ENCODE measurements at places on chromosomes 5 and 9.

DNA sequence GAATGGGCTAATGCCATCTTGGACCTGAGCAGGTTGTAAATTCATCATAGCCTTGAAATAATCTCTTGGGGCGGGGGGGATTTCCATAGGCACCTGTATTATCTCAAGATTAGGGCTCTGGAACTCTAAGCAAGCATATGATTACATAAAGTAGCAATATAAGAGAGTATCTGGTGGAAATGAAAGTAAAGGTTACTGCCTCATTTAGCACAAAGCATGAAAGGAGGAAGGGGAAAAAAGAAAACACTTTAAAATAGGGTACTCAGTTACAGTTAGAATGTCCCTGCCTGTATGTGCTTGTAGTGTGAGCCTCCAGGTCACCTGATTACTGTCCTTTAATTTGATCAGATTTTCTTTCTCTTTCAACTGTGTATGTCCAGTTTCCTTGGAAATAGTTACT is 1079.7 kb upstream of the CDH18 start:
- no peak for DNase-seq

GRCh38 chr9:75087289-75087823 is 599 bp downstream of the NMRK1 start:
- DNase-seq: peak; percentile 65

GRCh38 chr5:150653762-150654556 is 7.1 kb upstream of the MYOZ3 start:
- DNase-seq: no peak

DNA sequence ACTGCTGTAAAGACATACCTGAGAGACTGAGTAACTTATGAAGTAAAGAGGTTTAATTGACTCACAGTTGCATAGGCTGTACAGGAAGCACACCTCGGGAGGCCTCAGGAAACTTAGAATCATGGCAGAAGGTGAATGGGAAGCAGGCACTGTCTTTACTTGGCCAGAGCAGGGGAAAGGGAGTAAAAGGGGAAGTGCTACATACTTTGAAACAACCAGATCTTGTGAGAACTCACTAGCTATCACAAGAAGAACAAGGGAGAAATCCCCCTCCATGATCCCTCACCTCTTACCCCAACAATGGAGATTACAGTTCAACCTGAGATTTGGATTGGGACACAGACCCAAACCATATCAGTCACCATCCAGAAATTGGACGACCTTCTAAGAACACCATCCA is 1285.8 kb upstream of the CDH9 start:
- DNase-seq: no peak

DNA sequence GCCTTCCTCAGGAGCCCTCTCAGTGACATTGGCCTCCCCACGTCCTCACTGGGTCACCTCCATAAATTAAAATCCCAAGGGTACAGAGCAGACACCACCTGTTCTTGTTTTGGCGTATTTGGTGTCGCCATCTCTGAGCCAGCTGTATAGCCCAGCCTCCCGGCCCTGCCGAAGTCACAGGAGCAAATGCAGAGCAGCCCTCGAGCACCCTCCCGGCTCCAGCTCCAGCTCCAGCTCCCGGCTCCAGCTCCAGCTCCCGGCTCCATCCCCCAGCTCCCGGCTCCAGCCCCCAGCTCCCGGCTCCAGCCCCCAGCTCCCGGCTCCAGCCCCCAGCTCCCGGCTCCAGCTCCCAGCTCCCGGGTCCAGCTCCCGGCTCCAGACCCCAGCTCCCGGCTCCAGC is 74.3 kb downstream of the ZNF354C start:
- no peak for DNase-seq

- DNase-seq: no peak
Observed at GRCh38 chr5:150612905-150613670, 27.4 kb upstream of the SYNPO start.

DNA sequence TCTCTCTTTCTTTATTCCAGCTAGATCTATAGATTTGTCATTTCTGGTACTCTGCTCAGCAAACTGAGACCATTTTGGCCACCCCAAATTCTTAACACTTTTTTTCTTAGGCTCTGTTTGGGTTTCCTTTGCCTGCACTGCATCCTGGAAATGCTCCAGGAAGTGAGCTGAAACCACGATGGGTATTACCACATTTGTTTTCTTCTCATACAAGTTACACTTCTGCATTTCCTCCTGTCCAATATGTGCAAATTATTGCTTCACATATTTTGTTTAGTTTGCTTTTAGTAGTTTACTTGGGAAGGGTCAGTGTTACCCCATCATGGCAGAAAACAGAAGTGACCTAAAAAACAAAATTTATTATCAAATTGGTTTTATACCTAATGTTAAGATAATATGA is 498.6 kb upstream of the GRIN3A start:
- no peak for DNase-seq

DNA sequence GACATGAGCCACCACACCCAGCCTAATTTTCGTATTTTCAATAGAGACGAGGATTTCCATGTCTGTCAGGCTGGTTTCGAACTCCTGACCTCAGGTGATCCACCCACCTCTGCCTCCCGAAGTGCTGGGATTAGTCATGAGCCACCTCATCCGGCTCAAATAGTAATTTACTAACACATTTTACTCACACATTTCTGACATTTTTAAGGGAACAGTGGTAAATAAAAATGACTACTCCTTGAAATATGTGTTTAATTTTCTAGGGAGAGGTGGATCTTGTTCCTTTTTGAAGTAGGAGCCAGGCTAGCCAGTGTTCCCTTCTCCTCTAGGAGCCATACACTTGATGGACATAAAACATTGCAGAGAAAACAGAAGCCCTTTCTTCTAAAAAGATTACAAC is 55.2 kb upstream of the ERBIN start:
- DNase-seq: peak; percentile 94

- peak; percentile 92 for DNase-seq
Observed at GRCh38 chr5:116035123-116035522, 2.9 kb downstream of the ARL14EPL start.

GRCh38 chr5:34523387-34523726 is 132.8 kb upstream of the RAI14 start:
- no peak for DNase-seq

- peak; percentile 92 for DNase-seq
Observed at GRCh38 chr5:169716287-169716686, 79.2 kb downstream of the DOCK2 start.

- peak; percentile 71 for DNase-seq
Observed at GRCh38 chr5:163580516-163580915, 75.1 kb downstream of the MAT2B start.

- DNase-seq: peak; percentile 44
Observed at GRCh38 chr5:67693956-67694809, 497.6 kb upstream of the CD180 start.

DNA sequence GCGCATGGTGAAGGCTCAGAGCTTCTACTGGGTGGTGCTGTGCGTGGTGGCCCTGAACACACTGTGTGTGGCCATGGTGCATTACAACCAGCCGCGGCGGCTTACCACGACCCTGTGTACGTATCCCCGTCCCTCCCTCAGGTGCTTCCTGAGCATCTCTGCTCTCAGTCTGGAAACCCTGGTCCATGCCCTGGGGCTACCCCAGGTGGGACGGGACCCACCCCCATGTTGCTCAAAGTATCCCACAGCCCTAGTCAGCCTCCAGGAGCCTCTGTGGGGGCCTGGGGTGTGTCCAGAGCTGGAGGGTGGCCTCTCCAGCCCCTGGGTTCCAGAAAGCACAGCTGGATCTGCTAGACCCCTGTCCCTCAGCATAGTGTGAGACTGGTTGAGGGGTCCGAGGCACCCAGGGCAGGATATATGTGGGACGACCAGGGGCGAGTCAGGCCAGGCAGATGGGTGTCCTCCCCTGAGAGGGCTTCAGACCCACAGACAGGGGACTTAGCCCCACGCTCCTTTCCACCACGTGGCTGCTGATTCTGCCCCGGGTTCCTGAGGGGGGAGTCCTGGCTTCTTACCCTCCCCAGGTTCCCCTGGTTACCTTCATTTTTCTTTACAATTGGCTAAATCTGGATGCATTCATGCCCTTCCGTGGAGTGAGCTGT is 94.0 kb downstream of the CACNA1B start:
- DNase-seq: no peak

DNA sequence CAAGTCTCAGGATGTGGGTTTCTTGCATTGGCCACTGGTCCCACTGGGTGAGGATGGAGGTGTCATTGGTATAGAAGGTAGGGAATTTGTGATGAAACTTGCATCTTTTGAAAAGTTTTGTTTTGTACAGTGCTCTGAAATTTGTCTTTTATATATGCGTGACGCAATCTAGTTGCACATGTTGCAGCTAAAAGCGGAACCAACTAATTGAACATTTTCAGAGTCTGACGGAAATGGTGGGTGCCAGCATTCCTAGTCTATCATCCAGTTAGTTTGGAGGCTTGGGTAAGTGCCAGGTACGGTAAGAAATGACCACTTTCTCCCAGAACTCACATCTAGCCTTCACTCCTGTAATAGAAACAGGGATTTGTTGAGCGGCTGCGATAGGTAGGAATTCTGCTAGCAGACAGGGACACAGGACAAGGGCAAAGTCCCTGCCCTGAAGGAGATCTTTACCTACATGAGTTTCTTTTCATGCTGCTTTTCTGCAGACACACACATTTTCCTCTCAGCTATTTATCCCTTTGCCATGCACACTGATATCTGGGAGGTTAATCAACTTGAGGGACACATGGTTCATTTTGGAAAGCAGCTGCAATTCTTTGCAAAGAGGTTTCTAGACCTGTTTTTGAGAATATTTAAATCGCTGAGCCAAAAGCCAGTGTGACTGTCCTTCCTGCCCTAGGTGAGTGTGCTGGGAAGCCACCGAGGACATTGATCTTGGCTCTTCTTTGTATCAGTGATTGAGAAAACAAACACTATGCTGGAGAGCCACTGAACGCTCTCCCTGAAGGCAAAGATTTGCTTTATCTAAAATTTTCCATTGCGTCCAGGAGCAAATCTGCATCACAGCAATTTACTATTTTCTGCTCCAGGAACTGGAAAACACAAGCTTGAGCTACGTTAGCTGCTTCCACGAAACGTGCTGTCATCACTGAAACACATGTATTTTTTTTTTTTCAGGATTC is 89.7 kb downstream of the DAP start:
- DNase-seq: no peak

GRCh38 chr5:171629628-171630349 is 155.8 kb upstream of the SMIM23 start:
- DNase-seq: no peak

- DNase-seq: peak; percentile 14
Observed at GRCh38 chr5:66824476-66824875, 228.3 kb downstream of the MAST4 start.

DNA sequence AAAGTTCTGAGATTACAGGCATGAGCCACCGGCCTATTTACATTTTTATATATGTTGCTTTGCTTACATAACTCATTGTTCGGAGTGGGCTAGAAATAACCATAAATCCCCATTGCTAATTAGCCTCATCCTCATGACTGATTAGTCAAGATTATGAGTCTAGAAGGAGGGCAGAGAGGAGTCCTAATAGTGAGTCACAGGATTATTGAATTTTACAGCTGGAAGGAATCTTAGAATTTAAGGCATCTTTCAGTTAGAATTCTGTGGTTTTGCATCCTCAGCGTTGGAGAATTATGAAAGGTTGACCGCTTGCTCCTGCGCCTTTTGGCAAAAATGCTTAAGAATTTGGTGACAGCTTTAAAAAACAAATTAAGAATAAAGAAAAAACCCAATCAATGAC is 2.6 kb upstream of the PBX3 start:
- peak; percentile 44 for DNase-seq
